ENCODE measurements at places on chromosomes 11 and 22.
A peak's percentile ranks its signal among the peaks of the same experiment; 100 is the strongest.

DNA sequence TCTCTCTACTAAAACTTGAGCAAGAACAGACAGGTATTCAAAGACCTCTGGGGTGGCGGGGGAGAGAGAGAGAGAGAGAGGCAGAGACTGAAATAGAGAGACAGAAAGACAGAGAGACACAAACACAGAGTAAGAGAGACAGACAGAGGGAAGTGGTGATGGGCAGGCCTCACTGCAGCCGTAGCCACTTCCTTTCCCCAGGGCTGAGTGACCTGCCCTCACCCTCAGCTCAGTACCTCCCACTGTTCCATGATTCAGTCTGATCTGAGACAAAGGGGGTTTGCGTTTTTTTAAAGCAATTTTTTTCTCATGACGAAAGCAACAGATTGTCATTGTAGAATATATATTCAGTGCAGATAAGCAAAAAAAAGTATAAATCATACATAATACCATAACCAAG, 607.9 kb upstream of the B3GAT1 start:
- no peak for ATAC-seq

- ATAC-seq, result no peak
These were observed 11.8 kb downstream of the CDCA5 start for GRCh38 chr11:65071907-65072630.

- peak; percentile 36 for ATAC-seq
These were observed at the start of gene SYT12 for GRCh38 chr11:67022961-67023956. SYT12 (plus strand) TSS chr11:67023134; CDS start chr11:67030145, 7,011 bp downstream.

DNA sequence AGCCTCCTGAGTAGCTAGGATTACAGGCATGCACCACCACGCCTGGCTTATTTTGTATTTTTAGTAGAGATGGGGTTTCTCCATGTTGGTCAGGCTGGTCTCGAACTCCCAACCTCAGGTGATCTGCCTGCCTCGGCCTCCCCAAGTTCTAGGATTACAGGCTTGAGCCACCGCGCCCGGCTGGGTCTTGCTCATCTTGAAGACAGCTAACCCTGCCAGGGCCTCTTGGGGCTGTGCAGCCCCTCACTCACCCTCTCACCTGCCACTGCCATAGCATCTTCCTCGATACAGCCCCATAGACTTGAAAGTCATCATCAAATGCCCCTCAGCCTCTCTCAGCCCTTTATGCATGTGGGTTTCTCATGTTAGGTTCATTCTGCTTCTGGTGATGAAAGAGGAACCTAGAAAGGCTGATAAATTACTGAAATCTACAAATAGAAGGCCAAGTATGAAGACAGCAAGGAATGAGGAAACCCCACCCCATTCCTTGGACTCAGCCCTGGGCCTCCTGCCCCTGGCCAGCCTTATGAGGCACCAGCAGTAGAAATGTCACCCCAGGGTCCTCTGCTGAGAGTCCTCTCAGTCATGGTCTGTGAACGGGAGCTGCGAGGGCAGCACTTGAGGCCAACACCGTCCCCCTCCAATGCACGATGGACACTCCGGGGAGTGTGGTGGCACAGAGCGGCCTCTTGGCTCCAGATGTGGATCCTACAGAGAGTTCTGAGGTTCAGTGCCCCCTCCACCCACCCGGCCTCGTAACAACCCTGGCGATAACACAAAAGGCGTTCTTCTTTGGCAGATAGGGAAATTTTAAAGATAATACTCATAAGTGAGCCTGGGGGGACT, 24.8 kb downstream of the SCGB1A1 start:
- ATAC-seq, result peak; percentile 41

- ATAC-seq, result no peak
These were observed 95.2 kb downstream of the DSCAML1 start for GRCh38 chr11:117701781-117702180.

DNA sequence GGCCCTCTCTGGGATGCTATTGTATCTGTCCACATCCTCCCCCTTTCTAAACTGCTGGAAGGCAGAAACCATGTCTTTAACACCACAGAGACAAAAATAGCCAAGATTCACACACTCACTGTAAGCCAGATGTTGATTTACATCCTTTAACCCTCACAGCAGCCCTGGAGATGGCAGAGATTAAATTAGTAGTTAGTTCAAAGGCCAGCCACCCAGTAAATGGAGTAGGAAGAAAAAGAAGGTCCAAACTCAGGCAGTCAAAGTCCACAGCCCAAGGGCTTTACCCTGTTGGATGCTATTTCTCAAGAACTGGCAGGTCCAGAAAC, 2.1 kb upstream of the ZNHIT2 start:
- ATAC-seq, result no peak

GRCh38 chr11:120227228-120227852, 12.6 kb upstream of the POU2F3 start:
- no peak for ATAC-seq

DNA sequence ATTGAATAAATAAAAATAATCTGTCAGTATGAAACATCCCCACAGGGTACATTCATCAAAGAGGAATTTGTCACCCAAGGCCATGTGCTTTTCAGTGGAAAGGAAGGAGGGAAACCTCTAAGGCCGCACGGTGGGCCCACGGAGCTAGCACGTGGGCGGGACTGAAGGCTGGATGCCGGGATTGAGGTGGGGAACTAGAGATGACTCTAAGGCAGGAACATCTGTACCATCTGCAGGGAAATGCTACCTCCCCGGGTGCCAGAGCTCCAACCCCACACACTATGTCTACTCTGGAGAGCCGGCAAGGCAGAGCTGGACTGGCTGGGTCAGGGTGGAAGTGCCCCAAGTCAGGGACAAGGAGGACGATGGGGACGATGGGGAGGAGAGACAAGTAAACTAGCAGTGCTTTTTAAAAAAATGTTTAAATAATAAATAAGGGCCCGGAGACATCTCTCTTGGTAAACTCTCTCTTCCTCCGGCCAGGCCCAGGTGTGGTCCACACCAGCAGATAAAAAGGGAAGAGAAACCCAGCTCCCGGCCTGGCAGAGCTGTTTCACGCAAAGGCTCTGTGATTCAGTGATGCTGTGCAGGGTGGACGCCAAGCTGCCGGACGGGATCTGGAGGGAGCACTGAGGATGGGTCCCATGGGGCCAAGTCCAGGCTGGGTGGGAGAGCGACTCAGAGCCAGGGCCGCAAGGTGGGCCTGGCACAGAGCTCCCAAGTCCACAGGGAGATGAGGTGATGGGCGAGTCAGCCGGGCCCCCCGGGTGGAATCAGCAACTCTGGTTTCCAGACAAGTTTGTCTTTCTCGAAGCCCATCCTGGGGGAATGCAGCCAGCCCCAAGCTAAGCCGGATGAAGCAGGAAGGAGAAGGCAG, 5.8 kb downstream of the LIF start:
- ATAC-seq, result no peak

DNA sequence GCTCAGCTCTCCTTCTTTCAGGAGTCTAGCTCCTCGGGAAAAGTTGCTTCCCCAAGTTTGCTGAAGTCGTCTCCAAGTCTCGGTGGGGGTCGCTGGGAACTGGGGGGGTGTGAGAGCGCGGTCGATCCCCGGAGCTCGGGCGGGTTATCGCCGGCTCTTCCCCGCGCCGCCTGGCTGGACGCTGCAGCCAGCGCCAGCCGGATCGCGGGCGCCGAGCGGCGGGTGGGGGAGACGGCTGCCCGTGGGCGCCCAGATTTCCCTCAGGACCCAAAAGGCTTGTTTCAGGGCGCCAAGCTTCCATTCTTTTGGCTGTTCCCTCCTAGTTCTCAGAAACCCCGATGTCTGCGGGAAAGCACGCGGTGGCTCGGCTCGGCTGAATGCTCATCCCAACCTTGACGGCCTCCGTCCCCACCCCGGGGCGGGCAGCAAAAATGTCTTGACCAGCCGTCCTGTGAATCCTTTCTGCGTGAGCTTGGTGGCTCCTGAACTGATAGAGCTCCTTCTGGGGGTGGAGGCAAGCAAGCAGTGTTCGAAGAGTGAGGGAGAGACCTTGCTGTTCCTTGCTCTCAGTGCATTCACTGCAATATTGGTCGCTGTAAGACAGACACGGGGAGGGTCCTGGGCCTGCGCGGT, 1.7 kb downstream of the ZBTB16 start:
- peak; percentile 32 for ATAC-seq

DNA sequence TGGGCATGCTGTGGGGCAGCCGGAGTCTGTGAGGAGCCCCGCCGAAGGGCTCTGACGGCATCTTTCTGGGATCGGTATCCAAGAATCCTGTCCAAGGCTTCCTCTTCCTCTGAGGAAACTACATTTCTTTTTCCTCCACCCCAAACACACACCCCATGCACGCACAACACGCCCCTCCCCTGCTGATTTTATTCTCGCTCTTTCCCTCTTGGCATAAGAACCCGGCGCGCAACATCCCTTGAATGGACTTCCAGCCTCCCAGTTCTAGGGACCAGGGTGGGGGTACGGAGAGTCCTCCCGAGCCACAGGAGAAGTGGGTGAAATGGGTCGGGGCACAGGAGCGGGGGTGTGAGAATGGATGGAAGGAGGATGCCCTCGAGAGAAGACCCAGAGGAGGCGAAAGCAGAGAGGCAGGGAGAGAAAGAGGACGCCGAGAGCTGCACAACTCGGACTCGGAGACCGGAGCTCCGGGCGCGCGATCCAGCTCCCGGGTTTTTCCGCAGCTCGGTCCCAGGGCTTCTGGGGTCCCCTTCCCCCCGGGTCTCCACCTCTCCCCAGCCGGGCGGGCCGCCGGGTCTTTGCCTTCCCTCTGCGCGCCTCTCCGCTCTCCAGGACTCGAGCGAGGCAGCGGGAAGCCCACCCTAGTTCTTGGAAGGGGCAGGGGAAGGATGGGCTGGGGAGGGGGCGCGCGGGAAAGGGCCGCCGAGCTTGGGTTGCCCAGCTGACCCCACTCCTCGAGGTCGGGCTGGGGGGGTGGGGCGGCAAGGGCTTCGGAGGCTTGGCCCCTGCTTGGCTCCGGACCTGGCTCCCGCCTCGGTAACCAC, 1.5 kb upstream of the LARGE1 start:
- ATAC-seq, result peak; percentile 1

DNA sequence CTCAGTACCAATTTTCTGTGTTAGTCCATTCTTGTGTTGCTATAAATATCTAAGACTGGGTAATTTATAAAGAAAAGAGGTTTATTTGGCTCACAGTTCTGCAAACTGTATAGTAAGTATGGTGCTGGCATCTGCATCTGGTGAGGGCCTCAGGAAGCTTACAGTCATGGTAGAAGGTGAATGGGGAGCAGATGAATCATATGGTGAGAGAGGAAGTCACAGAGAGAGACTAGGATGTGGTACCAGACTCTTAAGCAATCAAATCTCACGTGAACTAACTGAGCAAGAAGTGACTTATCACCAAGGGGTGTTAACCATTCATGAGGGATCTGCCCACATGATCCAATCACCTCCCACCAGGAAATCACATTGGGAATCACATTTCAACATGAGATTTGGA, 60.8 kb upstream of the ZBED5 start:
- ATAC-seq, result no peak

DNA sequence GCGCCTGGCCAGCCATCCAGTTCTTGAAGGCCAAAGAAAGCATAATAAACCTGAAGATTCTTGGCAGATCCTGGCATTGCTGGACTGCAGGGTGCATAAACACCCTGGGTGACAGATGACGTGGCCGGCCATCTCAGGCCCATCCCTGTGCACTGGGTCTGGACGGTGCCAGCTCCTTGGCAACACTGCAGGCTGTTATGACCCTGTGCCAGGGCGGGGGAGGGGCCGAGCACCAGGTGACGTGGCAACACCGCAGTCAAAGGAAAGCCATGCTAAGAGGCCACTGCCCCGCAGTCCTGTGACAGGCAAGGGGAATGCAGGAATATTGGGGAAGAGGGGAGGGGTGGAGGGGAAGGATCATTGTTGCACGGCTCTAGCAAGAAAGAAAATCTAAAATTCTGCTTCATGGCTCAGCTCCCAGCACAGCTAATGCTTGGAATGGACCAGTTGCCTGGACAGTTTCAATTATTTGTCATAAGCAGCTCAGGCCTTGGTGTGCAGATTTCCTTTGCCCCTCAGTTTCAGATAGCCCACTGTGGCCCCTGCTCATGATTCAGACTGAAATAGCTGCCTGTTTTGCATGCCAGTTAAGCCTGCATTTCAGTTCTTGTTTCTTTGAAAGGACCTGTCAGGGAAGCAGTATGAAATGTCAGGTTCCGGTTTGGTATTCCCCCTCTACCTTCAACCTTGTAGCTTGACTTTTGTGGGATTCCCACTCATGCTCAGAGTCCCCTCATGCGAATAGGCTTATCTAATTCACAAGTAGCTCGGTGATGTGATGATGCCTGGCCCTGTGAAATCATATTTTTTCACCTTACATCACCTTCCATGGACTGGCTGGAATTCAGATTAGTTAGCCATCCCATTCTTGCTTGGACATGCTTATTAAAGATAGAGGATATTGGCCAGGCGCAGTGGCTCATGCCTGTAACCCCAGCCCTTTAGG, 29.7 kb upstream of the DDX6 start:
- ATAC-seq, result peak; percentile 71

DNA sequence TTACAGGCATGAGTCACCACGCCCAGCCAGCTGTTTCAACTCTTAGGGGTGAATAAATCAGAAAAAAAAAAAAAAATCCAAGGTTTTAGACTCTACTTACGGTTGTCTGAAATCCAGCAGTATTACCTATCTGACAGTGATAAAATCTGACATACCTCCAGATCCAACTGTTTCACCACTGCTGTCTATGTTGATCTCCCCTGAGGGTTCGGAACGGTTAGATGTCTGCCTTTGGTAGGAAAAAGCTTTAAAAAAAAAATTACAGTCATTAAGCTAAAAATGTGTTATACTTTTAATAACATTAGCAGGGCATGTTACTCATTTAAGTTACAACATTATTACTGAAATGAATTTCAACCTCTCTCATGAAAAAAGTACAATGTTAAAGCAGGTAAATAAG, 21.1 kb downstream of the NCAPD3 start:
- ATAC-seq, result no peak

DNA sequence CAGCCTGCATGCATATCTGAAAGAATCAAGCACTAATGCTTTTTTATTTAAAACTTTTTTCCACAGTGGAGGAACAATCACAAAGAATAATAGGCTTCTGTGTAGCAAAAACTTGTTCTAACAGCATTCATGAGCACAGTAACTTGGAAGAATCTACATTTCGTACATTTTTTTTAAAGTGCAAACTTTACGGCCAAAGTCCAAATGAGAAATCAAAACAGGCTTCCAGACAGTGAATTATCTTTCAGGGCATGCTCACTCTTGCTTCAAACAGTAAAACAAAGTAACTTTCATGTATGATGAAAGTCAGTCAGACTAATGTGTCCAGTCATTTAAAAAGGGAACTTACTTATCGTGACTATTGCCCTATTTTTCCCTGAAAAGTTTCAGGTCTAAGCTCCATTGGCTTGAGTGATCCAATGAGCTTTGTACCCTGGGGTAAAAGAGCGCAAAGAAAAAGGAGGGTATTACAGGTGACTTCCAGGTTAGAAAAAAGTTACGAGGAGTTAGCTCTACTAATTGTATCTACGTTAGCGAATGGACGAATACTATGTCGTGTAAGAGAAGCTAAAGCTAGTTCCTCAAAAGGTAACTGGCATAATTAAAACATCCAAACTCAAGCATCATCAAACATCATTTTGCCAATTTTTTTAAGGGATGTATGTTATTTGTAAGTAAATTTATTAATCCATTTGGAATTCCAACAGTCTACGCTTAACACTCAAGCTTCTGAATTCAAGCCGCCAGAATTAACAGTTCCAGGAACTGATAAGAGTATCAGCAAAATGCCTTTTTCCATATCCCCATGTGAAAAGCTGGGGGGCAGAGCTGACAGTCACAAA, 1.7 kb downstream of the PICALM start:
- no peak for ATAC-seq
